ENCODE measurements at places on chromosomes 7 and 10.

DNA sequence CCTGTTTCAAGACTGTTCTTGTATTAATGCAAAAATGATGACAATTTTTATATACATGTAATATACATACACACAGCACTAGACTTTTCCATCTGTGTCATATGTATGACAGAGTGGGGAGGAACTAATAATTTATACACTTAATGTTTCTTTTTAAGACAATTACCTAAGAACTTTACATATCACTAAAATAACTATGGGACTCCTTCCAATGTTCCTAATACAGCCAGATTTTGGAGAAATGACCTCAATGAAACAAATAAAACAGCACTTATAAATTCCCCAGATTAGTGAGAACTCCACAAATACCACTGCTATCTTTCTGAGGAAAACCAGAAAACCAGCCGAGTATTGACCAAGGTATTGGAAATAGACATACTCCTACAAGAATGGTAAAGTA is 199.4 kb downstream of the ELMO1 start:
- no peak for DNase-seq

- no peak for DNase-seq
Observed at GRCh38 chr10:6108631-6109443, 20.0 kb downstream of the RBM17 start.

DNA sequence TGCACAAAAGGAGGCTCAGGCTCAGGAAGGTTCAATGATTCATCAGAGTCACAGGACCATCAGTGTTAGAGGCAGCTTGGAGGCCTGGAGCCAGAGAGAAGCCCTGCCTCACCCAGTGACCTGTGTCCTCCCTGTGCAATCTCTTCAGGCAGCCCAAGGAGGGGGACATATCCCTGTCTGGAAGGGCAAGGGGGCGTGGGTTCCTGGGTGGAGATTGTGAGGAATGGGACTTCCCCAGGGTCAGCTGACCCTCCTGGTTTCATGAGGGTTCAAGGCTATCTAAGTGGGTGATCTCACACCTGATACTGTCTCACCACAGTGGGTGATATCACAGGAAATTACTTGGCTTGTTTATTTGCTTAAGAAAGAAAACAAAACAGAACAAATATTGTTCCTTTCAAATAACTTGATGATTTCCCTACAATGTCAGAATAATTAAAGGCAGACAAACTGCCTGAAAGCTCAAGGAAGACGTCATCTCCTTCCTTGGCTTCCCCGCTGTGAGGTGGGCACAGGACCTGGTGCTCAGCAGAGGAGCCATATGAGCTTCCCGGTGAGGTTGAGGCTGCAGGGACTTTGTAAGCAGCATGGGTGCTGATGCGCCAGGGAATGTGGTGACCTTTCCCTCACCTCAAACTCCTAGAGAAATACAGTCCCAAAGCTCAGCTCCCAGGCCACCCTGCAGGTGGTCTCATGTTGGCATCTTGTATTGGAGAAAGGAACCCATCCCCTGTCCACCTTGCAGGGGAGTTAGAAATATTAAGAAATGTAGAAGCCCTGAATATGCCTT is 763.2 kb downstream of the GRID1 start:
- no peak for DNase-seq

GRCh38 chr7:34756691-34757090 is 98.7 kb downstream of the NPSR1 start:
- DNase-seq, result no peak

DNA sequence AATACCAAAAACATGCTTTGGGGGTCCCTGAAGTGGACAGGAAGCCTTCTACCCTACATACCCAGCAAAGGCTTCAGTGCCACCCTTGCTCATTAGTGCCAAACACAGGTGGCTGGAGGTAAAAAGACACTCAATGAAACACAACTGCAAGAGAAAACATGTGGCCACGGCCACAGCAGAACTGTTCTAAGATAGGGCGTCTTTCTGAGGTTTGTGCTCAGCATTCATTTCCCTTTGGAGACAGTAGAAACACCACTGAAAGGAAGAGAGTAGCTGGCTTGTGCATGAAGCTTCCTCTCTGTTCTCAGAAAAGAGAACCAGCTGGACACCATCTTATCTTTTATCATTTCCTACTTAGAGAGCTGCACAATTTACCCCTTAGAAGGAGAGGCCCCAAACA is 143.0 kb downstream of the PLXNA4 start:
- no peak for DNase-seq

- DNase-seq, result no peak
Observed at GRCh38 chr10:61176424-61176823, 232.4 kb upstream of the RHOBTB1 start.

DNA sequence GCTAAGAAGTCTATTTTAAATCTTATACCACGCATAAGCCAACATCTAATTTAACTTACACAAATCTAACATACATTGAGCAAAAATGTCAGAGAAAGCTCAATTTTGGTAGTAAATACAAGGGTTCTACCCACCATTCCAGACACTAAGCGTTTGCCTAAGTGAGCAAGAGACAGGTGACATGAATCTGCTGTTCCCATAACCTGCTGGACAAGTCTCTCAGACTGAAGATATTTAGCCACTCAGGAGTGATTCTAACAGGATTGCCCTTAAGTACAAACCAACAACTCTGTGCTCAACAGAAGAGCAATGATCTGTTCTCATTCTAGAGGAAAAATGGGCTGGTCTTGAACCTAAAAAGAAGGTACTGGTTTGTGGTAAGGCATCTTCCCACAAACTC is 18.8 kb downstream of the EZH2 start:
- no peak for DNase-seq

GRCh38 chr7:130476297-130477150 is 15.4 kb upstream of the MEST start:
- DNase-seq, result no peak

DNA sequence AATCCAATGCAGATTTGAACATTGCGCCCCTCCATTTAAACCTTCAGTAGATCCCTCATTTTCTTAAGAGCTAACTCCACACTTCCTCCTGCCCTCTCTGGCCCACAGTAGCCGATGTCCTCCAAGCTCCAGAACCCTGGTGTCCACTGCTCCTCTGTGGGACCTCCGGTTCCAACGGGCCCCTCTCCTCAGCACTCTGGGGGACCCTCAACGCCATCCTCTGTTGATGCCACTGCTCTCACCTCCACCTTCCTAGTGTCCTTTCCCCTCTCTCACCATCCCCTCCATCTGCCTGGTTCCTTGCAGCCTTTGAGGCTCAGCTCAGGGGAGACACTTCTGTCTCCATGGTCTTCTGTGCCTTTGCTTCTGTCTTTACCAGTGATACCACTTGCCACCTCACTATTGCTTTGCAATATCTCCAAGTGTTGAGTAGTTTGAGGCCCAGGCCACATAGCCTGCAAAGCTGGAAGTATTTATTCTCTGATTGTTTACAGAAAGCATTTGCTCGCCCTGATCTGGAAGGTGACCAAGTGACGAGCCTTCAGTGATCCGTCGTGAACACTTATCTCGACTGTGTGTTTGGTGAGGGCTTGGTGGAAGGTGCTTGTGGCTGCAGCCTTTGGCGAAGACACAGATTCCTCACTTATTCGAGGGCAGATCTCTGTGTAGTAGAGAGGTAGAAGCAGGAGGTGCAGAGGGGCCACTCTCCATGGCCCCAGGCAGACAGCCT is 104.8 kb upstream of the SHH start:
- DNase-seq, result no peak

GRCh38 chr10:81995254-81995653 is 120.3 kb downstream of the NRG3 start:
- DNase-seq, result no peak

DNA sequence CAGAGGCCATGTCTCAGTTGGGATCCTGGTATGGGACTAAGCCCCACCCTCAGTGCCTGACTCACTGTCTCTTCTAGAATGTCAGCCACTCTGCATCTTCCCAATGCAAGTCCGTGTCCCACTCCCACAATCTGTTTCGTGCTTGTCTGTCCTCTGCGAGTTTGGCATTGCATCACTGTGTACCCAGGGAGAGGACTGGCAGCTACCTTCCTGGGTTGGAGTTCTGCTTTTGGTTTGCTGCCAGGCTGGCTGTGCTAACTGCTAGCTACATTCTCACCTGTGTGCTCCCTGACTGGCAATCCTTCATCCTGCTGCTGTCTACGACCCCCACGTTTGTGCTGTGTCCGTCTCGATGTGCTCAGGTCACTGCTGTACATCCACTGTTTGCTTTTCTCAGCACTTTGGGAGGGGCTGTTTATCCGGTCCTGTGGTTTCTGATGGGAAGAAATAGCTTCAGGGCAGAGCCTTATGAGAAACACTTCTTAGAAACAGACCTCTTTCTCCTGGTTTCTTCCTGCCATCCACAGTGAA is 56.0 kb upstream of the GLI3 start:
- no peak for DNase-seq

GRCh38 chr7:17516771-17517170 is 218.3 kb downstream of the AHR start:
- DNase-seq, result no peak

- no peak for DNase-seq
Observed at GRCh38 chr7:9945857-9946256, 1027.8 kb upstream of the PHF14 start.

DNA sequence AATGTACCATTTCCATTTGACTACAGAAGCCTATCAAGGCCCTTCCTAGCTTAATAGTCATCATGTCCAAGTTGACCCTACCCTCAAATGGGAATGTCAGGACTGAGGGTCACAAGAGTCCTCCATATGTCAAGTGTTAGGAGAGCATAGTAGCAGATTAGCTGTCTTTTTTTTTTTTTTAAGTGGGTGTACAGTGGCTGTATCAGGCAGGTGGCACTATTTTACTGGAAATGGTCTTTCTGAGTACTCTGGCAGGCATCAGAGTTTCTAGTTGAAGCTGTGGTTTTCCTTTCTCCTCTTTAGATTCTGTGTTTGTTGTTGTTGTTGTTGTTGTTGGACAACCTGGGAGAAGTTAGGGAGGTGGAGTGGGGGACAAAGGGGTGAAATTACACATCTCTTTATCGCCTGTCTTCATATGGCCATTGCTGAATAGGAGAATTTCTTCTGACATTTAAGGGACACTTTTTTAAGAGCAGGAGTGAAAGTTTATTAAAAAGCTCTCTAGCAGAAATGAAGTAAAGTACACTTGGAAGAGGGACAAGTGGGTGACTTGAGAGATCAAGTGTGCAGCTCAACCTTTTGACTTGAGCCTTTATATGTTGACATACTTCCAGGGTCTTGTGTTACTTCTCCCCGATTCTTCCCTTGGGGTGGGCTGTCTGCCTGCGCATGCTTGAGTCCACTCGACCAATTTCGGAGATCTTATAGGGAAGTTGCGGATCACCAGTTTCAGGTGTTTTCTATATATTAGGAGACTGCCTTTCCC is 104.1 kb upstream of the FOXP2 start:
- no peak for DNase-seq

- DNase-seq, result peak; percentile 22
Observed at GRCh38 chr7:66013938-66014337, 31.9 kb upstream of the GUSB start.

GRCh38 chr10:98080494-98080893 is 50.1 kb upstream of the CRTAC1 start:
- no peak for DNase-seq

DNA sequence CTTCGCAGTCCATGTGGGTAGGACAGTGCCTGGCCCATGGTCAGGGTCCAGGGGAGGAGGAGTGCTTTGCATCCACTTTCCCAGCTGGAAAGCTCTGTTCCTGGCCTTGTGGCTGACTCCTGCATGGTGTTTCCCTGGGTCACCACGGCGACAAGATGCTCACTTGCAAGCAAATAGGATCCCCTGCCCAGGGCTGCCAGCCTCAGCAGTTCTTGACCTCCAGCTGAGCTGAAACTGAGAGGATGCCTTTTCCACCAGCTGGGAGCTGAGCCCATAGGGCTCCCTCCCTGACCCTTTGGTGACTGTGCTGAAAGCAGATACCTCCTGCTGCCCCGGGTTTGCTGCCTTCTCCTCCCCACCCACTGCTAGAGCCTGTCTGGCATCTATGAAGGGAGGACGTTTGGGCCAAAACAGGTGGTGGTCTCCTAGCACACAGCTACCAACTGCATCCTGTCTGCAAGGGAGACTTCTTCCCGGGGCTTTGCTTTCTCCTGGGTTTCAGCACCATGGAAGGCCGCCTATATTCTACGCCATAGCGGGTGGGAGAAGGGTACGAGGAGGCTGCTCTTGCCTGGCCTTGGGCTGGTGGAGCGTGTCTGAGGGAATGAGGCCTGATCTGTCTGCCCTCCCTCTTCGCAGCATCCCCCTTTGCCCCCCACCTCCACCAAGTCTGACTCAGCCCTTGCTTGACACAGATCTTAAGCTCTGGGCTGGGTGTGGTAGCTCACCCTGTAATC is 34.4 kb downstream of the UBTD1 start:
- DNase-seq, result no peak

DNA sequence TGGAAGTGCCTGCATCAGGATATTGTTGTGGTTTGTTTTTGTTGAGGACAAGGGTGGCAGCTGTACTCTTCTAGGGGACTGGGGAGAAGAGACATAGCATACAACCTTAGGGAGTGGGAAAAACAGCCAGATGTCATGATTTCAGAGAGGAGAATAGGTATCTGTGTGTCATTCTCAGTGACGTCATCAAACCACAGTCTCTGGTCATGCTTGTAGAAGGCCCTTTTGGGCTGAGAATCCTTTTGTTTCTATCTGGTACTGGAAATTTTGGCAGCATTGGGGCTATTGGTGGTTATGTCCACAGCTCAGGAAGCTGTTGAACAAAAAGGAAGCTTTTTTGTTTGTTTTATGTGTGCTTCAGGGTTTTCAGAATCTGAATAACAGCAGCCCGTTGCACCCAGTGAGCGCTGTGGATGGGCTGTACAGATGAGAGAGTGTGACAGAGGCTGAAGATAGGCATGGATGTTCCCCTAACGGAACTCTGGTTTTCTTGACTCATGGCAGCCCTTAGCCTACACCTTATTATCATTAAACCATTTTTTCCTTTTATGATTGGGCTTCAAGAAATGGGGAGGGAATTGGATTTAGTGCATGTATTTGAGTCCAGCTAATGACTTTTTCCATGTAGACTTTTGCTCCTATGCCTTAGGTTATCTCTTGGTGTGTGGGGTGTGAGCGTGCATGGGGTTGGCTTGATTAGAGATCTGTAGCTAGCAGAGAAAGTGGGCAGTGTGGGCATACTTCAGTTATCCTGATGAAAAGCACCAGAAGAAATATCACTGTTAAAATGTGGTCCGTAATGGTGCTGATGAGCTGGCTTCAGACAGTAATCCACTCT is 65.7 kb downstream of the SND1 start:
- DNase-seq, result no peak

DNA sequence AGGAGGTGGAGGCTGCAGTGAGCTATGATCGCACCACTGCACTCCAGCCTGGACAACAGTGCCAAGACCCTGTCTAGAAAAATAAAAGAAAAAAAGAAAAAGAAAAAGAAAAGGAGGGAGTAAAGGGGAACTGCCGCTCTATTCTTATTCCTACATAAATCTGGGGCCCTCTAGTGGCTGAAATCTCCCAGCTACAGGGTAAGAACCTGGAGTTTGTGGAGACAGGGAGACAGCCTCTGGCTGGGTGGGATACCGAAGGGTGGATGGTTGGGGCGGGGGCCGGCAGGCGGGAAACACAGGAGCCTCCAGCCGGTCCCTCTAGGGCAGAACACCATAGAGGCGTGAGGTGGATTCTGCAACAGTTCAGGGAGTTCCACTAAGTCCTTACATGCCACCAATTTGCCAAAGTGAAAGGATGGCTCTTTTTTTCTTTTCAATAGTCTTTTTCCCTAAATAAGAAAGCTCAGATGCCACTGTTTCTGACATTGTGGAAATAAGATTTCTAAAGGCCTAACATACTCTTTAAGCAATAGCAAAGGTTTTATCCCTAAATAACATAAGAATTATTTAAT is 117.3 kb downstream of the SVIL start:
- DNase-seq, result no peak

GRCh38 chr7:55065511-55066229 is 46.9 kb downstream of the EGFR start:
- no peak for DNase-seq
